ENCODE measurements at places on chromosomes 7 and 10. TPM values are rescaled to one million over a fixed set of nuclear protein-coding genes. Genes with fewer than 3 reads are reported as not detected.

DNAJB9 gene
- total RNA-seq = 48.8 TPM

- DNase-seq = peak; percentile 21
Measured at GRCh38 chr10:126421756-126422256, 33.5 kb upstream of the ADAM12 start.

- no peak for DNase-seq
Measured at GRCh38 chr10:116113721-116114501, 159.1 kb downstream of the GFRA1 start.

DNA sequence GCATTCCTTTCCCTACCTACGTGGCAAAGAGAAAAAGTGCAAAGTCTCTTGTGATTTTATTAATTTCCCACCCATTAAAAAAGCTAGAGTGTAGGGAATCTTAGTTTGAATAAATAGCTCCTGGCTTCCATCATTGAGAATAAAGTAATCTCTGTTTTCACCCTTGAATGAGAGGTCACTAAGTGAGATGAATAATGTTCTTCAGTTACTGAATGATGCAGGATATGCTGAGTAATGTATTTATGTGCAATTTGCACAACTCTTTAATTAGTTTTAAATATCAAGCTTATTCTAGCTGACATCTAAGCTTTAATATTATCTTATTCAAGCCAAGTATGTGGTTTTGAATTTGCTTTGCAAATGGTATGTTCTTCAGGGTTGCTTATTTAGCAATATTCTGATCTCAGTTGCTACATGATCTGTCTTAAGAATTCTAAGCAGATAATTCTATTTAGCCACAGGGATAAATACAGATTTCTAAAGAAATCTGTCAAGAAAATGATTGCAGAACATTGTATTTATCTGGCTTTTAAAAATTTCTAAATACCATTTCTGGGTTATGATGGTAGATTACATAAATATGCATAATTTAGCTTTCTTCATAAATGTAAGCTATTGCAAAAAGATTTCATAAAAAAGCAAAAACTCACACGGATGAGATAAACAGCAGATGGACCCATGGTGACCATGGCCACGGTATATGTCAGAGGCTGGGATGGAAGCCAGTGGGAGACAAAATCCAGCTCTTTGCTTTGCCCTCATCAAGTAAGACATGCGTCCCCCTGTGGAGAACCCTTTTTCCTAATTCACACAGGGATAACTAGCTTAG lies 141.0 kb downstream of the MACC1 start:
- DNase-seq = no peak

DNA sequence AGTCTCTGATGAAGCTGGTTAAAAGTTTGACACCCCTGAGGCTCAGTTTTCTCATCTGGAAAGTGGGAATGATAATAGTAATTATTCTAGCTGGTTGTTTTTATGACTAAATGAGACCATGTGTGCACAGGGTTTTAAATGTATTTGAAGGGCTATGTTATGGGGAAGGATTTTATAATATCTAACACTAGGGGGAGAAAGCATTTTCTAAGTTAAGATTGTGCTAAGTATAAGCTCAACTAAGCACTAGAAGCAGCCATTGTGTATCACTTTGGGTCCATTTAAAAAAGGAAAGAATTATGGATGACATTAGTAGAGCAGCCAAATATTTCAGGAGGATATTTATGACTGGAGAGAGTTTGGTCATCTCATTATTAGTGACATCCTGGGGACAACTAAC lies 49.5 kb upstream of the CREB5 start:
- no peak for DNase-seq

DNA sequence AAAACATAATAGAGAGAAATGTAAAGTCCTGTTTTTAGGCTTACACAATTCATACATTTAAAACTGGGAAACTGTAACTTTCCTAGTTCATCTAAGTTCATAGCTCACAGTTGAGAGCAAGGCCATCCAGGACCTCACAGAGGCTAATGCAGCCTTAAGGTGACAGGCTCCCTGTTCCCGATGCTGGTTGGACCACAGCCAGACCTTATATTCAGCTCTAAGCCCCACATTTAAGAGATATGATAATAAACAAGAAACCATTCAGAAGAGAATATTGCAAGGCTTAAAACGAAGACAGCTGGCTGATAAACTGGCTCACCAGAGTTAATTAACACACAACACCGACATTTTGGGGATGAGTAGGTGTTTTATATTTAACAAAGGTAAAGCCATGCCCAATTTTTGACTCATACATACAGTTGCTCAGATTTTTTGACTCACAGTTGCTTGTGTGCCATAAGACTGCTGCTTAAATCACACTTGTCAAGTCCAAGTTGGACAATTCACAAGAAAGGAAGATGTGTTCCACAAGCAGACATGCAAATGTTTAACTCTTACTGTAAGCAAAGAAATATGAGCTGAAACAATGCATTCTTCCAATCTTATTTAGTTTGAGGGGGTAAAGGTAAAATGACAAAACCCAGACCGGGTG lies 41.1 kb upstream of the TMEM213 start:
- DNase-seq = no peak

ARHGEF35 gene
- total RNA-seq = 1.8 TPM

DNA sequence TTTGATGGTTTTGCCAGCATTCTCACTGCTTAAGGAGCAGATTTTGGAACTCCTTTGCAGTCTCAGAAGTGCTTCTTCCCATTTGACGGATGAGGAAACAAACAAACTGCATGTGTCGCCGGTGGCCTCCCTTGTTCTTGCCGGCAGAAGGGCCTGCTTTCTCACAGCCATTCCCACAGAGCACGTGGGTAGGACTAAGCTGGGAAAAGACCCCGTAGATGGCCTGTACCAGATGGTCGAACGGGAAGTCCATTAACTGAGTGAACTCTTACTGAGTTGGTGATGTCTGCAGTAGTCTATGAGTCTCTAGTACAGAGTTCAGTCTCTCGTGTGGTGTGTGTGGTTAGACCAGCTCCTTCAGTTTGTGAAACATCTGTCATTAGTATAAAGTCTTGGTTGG lies 131.9 kb downstream of the TRRAP start:
- DNase-seq = no peak

DNA sequence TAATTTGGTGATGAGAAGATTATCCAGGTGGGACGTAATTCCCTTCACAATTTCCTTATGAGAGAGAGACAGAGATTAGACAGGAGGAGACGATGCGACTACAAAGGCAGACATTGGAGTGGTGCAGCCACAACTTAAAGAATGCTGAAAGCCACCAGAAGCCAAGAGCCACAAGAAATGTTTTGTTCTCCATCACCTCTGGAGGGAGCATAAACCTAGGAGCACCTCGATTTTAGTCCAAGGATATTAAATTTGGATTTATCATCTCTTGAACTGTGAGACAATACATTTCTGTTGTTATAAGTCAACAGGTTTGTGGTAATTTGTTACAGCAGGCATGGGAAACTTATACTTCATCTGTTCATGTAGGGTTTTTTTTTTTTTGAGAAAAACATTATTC lies 418.9 kb downstream of the DGKB start:
- DNase-seq = no peak

- DNase-seq = no peak
Measured at GRCh38 chr7:116176226-116176625, 34.1 kb upstream of the TES start.

DNA sequence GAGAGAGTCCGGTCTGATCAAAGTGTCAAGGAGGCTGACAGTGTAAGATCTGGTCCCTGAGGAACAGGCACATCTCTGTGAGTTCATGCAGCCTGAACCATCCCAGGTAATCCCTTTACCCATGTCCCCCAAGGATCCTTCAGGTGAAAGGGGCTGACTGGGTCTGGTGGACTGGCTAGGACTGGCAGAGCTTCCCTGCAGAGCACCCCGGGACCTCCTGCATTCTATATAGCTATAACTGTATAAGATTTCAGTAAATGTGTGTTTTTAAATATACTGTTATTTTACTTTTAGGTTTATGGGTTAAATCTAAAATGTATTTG lies 246.8 kb downstream of the ELMO1 start:
- DNase-seq = no peak

GRCh38 chr7:28920424-28920823 lies 37.7 kb downstream of the TRIL start:
- no peak for DNase-seq

EVX1 gene
- not detected for total RNA-seq

LOXL4 gene
- total RNA-seq = 0.94 TPM

GRCh38 chr10:18303851-18304801 lies 163.9 kb downstream of the CACNB2 start:
- DNase-seq = no peak

ANKRD2 gene
- total RNA-seq = 11.8 TPM

WDFY4 gene
- 3.8 TPM for total RNA-seq

- no peak for DNase-seq
Measured at GRCh38 chr10:70587045-70587658, 15.4 kb downstream of the PRF1 start.

LRRC17 gene
- total RNA-seq = 5.9 TPM

PDSS1 gene
- total RNA-seq = 4.7 TPM

- DNase-seq = peak; percentile 34
Measured at GRCh38 chr10:80413271-80413996, 5.1 kb downstream of the PRXL2A start.
